ENCODE measurements at places on chromosomes 7 and 10.

DNA sequence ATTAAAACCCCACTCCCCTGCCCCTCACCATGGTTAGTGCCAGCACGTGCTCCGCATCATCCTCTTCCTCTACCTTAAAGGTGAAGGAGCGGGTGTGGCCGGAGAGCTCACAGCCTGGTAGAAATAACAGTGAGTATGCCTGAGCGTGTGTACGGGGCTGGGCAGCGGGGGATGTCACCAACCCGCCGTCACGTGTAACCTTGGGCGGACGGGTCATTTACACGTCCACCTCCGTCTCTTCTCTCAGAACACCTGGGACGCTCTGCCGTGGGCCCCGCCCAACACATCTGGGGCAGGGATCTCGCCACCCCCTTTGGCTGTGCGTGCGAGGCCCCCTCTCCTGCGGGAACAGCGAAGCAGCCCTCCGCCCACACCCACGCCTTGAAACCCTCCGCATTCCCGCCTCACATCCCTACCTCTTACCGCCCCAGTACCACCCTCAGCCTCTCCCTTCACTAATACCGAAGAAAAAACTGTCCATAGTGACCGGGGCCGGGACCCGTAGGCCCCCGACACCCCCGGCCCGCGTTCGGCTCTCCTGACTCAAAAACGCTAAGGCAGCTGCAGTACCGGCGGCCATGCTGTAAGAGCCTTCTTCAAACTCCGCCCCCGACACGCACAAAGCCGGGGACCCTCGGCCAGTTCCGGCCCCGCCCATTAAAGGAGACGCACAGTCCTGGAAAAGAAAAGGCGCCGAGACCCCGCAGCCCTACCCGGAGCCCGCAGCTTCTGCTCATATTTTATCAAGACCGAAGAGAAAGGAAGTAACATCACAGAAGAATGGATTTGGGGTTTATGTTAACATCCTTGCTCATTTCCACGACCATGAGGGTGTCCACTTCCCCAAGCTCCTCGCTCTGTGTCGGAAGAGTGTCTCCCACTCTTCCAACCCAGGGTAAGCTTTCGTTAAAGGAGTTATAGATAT is at the start of gene NPM3:
NPM3 (minus strand) TSS at position 636 of the 925 bp plus-strand sequence; CDS start at position 580, 56 bp downstream.
- DNase-seq = peak; percentile 99

DNA sequence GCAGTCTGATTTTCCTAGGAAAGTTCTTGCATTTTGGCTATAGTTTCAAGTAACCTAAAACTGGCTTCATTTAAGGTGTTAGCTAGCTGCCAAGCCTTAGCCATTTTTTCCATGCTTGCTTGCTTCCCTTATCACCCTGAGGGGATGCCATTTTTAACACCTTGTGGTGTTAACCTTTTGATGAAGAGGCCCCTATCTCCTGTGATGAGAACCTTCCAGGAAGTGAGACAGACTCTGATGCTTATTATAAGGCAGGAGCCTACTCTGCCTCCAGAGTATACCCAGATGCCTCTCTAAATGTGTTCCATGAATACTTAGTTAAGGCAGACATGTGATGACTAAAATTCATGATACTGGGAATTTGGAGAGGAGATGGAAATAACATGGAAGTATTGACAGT is 4.9 kb upstream of the VWA2 start:
- DNase-seq = no peak

DNA sequence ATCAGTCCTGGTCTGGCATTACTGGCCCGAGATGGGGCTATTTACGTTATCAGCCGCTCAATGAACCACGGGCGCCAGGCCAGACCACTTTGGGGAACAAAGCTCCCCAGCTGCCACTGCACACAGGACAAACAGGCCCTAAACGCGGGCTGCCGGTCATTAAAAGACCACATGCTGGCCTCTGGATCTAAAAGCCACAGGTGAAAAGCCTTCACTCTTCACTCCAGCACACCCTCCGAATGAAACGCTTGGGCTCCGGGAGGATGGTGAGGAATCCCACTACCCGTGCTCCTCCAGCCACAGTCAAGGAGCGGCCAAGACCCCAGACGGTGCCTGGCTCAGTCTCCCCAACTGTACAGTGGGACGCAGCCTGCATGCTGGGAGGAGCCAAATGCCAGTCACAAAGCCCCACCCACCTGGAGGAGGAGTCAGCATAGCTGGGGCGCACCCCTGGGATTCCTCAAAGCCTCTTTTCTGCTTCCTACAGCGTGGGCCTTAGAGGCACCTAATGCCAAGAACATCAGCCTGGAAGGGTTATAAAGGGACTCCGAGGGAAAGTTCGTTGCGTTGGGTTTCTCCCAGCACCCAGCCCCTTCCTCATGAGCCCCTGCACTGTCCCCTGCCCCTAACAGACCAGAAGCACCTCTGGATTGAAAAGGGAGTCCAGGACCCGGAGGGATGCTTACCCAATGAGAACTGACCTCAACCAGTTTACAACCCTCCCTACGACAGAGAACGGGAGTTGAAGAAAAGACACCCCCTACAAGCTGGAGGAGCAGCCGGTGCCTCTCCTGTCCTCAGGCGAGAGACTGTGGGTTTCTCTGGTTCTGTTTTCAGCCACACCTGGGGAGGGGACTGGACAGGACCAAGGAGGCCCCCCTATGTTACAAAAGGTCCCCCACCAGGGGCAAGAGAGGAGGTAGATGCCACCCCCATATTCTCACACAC is 4.7 kb downstream of the PDGFA start:
- peak; percentile 98 for DNase-seq

DNA sequence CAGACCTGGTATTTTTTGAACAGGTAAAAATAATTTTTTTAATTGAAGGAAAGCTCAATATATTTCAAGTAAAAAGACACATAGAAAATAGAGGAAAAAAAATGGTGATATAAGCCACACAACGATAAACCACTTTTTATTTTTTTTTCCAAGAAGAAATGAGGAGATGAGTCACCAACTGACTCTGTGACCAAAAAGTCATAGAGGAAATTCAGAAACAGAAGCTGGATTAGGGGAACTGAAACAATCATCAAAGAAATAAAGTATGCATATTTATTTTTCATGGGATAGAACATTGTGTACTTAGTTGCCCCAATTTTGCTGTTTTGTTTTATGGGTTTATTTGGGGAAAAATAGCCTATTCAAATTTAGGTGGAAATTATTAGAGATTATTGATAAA is 176.8 kb upstream of the AGR3 start:
- DNase-seq = no peak

GRCh38 chr7:37481154-37481553 is 32.5 kb upstream of the ELMO1 start:
- DNase-seq = no peak

GRCh38 chr10:11930312-11930978 is 107.3 kb downstream of the PROSER2 start:
- no peak for DNase-seq

DNA sequence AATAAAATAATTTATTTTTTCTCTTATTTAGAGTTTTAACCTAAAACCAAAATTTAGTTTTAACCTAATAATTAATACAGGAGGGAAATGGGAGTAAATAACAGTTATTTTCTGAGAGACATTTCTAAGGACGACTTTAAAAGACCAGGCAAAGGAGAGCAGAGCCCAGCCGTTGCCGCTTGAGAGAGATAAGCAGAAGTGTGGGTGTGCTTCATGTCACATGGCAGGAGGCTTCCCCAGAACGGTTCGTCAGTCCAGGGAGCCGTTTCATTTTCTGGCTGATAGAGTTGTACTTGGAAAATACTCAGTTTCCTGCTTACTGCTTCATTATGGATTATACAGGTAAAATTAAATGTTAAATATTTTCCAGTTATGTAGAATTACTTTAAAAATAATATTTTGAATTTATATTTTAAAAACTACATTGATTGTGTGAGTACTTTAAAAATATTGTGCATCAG is 61.4 kb downstream of the ST7 start:
- no peak for DNase-seq
